Activated naive CD4-positive, alpha-beta T cell treated with anti-CD3 and anti-CD28 coated beads, Interleukin-2, amount 10 ng/mL, durations not matched to agents 7 days and 5 days (primary cell): ENCODE measurements at places on chromosomes 11 and 22.

GRCh38 chr22:30211124-30211820, 35.3 kb downstream of the LIF start:
- H3K27ac ChIP-seq: no peak overlapping the region
- H3K4me1 ChIP-seq: peaks cover 65% of the 10 kb centered on the region
- H3K36me3 ChIP-seq: no peaks in the 10 kb centered on the region
- no peak for DNase-seq

DNA sequence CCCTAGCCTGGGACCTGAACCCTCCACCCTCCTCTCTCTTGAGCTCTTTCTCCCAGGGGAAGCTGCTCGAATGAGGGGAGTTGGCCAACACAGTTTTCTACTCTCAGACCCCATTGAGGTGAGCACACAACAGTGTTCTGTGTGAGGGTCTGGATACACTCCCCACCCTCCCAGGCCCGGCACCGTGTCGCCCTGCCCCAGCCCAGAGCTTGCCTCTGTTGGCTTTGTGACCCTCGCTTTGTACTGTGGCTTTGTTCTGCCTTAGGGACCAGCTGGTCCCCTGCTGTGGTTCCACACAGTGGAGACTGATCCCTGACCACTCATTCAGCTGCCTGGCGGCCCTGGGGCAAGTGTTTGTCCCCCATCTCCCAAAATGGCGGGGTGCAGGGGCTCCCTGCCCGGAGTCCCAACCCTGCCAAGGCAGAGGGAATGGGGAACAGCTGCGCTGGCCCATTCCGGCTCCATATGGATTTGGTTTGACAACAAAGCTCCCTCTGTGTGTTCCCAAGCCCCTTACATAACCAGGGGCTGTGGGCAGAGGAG, 8.3 kb downstream of the ST3GAL4 start:
- no peak overlapping the region for H3K4me3 ChIP-seq
- DNase-seq: no peak
- H3K27ac ChIP-seq: no peak overlapping the region
- H3K36me3 ChIP-seq: no peaks in the 10 kb centered on the region

GRCh38 chr11:61254403-61255025, 13.5 kb downstream of the PGA5 start:
- peak; percentile 80 for DNase-seq
- H3K4me3 ChIP-seq: no peak overlapping the region

DNA sequence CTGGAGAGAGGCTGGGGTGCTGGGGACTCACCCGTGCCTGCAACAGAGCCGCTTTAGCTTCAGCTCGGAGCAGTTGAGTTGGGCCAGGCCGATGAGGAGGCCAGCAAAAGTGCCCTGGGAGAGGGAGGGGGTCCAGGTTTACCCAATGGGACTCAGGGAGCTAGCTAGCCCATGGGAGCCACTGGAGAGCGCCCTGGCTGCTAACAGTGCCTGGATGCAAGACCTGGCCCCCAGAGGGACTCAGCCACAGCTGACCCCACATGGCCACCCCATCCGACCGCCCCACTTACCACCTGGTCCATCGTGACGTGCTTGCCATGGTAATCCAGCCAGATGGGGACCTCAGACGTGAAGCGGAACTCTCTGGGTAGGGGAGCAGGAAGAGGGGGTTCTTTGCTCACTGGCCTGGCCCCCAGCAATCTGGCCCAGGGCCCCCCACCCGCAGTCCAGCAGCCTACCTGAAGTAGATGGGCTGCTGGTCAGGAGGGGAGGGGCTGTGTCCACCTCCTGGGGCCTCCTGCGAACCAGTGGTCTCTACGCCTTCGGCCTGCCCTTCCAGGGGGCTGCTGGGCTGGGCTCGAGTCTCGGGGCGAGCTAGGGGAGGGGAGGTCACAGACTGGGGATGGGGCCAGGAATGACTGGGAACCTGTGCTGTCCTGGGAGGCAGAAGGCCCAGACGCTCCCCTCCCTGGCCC, 19.1 kb upstream of the EHD1 start:
- peaks cover 15% of the 10 kb centered on the region for H3K4me1 ChIP-seq
- H3K36me3 ChIP-seq: peaks cover 28% of the 10 kb centered on the region
- H3K4me3 ChIP-seq: no peak overlapping the region
- no peak for DNase-seq
- no peak overlapping the region for H3K27ac ChIP-seq

DNA sequence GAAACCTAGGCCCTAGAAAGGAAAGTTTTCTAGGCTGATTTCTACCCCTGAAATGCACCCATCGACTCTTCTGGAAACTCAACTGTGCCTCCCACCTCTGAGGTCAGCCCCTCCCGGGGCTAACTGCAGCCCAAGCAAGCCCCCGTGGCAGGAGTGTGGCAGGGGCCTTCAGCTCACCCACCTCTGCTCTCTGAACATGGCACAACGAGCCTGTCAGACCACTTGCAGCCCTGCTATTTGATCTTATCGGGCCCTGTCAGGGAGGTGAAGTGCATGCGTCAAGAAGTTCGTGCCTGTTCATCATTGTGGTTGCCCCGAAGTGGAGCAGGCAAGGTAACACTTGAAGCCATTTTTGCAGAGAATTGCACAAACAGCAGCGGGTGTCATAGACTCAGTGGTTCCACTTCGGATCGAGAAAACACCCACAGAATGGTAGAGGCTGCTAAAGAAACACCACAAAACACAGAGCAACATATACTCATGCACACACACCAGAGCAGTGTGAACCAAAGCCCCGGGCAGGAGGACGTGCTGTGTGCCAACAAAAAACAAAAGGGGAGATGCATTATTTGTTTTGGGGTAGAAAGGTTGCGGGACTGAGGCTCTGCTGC, 262.7 kb downstream of the ETS1 start:
- H3K27ac ChIP-seq: peak overlapping the region; percentile 96
- H3K4me3 ChIP-seq: peak overlapping the region; percentile 49
- H3K4me1 ChIP-seq: peaks cover 91% of the 10 kb centered on the region
- H3K27me3 ChIP-seq: no peaks in the 10 kb centered on the region
- peak; percentile 82 for DNase-seq
- peaks cover 18% of the 10 kb centered on the region for H3K36me3 ChIP-seq

DNA sequence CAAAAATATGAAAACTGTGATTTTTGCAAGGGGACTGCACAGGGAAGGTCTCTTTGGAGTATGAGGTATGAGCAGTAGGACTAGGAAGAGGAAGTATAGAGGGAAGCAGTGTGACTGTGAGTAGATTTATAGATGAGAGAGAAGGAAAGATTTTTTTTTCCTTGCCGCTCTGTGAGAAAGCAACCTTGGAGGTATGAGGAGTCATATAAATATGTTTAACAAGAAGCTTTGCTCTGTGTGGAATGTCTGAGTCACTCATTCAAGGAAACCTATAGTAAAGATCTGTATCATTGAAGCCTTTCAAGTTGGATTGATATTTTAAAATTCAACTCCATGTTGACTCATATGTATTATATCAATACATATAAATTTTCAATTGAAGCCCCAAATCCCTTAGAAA, 26.2 kb downstream of the DNHD1 start:
- no peaks in the 10 kb centered on the region for H3K27me3 ChIP-seq
- peaks cover 30% of the 10 kb centered on the region for H3K36me3 ChIP-seq
- no peak for DNase-seq
- H3K4me1 ChIP-seq: peaks cover 35% of the 10 kb centered on the region

GRCh38 chr11:127074151-127074761, 73.7 kb upstream of the KIRREL3 start:
- no peak overlapping the region for H3K27ac ChIP-seq
- no peaks in the 10 kb centered on the region for H3K36me3 ChIP-seq
- no peak overlapping the region for H3K4me3 ChIP-seq
- no peak for DNase-seq

DNA sequence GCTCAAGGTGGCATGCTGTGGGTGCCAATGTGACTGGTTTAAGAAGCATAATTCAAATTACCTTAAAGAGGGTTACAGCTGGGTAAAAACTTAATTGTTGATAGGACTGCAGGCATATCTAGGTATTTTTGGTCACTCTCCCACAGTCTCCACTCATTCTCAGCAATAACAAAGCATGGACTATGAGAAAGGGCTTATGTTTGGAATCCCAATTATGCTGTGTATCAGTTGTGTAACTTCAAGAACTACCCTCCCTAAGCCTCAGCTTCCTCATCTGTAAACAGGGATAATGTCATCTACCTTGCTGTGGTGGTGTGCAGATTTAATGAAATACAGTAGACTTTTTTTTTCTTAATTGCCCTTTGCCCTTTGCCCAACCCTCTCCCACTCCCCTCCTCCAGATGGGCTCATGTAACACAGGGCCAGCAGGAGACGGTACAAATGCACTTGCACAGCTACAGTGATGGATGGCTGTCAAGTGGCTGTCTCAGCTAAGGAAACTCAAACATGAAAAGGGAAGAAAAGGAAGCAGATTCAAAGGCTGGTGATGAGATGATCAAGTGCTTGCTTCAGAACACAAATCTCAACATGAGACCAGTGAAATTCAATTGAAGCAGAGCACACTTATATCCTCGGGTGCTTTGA, 37.6 kb downstream of the MAP6 start:
- H3K27ac ChIP-seq: no peak overlapping the region
- no peak for DNase-seq
- no peaks in the 10 kb centered on the region for H3K4me1 ChIP-seq
- H3K27me3 ChIP-seq: peaks cover 44% of the 10 kb centered on the region

DNA sequence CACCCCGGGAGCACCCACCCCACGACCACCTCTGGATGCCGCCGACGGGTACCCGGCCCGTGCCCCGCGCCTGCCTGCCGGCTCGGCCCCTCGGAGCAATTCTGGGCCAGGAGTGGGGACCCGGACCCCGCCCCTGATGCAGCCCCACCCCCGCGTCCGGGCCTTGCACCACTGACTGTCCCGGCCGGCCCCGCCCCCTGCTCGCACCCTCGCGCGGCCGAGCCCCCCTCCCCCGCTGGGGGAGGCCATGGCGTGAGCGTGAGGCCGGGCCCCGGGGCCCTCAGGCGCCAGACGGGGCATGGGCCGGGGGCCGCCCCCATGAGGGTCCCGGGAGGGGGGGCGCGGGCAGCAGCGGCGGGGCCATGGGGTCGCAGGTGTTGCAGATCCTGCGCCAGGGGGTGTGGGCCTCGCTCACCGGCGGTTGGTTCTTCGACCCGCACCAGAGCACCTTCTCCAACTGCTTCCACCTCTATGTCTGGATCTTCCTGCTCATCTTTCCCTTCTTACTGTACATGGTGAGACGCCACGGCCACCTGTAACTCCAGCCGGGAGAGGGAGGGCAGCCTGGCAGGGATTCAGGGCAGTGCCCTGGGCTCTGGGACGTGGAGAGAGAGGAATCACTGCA, 486 bp downstream of the PCNX3 start:
- peak; percentile 67 for DNase-seq
- H3K4me3 ChIP-seq: peak overlapping the region; percentile 97
- H3K4me1 ChIP-seq: peaks cover 42% of the 10 kb centered on the region
- peak overlapping the region; percentile 97 for H3K27ac ChIP-seq
- no peaks in the 10 kb centered on the region for H3K27me3 ChIP-seq

DNA sequence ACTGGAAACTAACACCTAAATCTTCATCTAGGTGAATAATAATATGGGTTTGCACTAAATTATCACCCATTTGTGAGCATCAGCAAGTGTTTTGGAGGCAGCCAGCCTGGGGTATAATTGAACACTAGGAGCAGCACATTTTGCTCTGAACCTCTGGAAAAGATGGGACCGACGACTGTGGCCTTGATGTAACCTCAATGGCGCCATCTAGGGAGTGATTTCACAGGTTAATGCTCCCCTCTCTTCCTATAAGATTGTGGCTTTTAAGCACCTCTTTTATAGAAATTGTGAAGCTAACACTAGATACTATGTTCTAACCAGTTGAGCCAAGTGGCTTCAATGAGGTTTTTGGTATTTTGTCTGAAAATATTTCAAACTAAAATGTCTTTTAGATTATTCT, 203.7 kb downstream of the NELL1 start:
- no peaks in the 10 kb centered on the region for H3K4me1 ChIP-seq
- no peak for DNase-seq
- no peak overlapping the region for H3K27ac ChIP-seq
- no peak overlapping the region for H3K4me3 ChIP-seq
- H3K36me3 ChIP-seq: no peaks in the 10 kb centered on the region

- no peak overlapping the region for H3K27ac ChIP-seq
- peaks cover 5% of the 10 kb centered on the region for H3K27me3 ChIP-seq
- no peaks in the 10 kb centered on the region for H3K36me3 ChIP-seq
- H3K4me1 ChIP-seq: no peaks in the 10 kb centered on the region
- no peak overlapping the region for H3K4me3 ChIP-seq
Measured at GRCh38 chr22:26139310-26139709, 30.0 kb upstream of the SEZ6L start.

DNA sequence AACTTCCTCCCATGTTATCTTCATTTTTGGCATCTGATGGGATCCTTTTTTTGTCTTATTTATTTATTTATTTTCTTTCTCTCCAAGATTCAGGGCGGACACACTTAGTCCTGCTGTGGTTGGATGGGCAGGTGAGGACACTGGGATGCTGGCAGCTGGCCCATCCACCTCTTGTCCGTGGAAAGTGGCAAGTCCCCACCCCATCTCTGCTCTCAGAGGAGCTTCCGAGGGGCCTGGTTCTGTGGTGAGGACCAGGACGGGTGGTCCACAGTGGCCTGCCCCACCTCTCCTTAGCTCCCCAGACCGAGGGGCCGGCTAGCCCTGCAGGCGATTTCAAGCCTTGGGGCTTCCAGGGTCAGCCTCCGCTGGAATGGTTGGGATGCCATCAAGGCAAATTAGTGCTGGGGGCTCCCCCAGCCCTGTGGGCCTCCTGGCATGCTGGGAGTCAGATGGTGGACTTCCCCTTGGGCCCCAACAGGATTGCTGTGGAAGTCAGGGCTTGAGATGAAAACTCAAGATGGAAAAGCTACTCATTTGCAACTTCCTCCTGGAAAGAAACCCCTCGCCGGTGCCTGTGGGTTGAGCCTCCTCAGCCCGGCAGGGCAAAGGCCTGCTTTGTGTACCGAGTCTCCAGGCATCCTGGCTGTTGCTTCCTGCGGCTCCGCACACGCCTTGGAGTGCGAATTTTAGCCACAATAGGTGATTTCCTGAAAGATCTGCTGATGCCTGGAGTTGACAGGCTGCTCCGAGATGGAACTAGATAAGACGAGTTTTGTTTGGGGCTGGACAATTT, 31.2 kb upstream of the LINC01488 start:
- no peaks in the 10 kb centered on the region for H3K36me3 ChIP-seq
- no peak overlapping the region for H3K27ac ChIP-seq
- H3K4me3 ChIP-seq: no peak overlapping the region
- DNase-seq: no peak
- peaks cover 50% of the 10 kb centered on the region for H3K27me3 ChIP-seq

DNA sequence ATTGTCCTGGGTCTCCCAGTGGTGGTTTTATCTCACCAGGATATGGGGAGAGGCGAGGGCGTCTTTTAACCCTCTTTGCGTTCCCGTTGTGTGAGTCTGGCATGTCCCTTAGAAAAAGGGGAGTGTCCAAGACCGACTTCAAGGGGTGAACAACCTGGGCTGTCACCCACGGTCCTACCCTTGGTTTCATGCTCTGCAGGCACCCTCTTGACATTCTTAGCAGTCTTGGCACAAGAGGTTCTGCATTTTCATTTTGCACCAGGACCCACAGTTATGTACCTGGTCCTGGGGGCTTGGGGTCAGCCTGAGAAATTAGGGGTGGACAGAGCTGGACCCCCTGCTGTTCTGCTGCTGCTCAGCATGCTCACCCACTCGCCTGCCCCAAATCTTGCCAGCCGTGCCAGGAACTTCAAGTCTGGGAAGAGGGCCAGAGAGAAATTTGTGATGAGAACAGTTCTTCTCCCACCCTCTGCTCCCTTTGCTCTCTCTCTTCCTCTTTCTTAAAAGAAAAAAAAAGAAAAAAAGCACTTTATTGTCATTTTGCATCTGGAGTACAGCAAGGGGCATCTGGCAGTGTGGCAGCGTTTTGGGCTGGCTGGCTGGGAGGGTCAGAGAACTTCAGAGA, 471.2 kb downstream of the MIAT start:
- H3K36me3 ChIP-seq: no peaks in the 10 kb centered on the region
- no peak overlapping the region for H3K4me3 ChIP-seq
- no peaks in the 10 kb centered on the region for H3K4me1 ChIP-seq
- peaks cover 29% of the 10 kb centered on the region for H3K27me3 ChIP-seq
- DNase-seq: no peak
